ENCODE measurements at places on chromosomes 3 and 15.

- no peak for DNase-seq
These were observed 104.3 kb upstream of the RNU6-1 start for GRCh38 chr15:67944010-67944641.

- DNase-seq, result no peak
These were observed 8.6 kb upstream of the BLM start for GRCh38 chr15:90708516-90708915.

- no peak for DNase-seq
These were observed 55.3 kb downstream of the CCR4 start for GRCh38 chr3:33006571-33007286.

GRCh38 chr3:157460253-157460652, 23.6 kb downstream of the PTX3 start:
- DNase-seq, result no peak

DNA sequence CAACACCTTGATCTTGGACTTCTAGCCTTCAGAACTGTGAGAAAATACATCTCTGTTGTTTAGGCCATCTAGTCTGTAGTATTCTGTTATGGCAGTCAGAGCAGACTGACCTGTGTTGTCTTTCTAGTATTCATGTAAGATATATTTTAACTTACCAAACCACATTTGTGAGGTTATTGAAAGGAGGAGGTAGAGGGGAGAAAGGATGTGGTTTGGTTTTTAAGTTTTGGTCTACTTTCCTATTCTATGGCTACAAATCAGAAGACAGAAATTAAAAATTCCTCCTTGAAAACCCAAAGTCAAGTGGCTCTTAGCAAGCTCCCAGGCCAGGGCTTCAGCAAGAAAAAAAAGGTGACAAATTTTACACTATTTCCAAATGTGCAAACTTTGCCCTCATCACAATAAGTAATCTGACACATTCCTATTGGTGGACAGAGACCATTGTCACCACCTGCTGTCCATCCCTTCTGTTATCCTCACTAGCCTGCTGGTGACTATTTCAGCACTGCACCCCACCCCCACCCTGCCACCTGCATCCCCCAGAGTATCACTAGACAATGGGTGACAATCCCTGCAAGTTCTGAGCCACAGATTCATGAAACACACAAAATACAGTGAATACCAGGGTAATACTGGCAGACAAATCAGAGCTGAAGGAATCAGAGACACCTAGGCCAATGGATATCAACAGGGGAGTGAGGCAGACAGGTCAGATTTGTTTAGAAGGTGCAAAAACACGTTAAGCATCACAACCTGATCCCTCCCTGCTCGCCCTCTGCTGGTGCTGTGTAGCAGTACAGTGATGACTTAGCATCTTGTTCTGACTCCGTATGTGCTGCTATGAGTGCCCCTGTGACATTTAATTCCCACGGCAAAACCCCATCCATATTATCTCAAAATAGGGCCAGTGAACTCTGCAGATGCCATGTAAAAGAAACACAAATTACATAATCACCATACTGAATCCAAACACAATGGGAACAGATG, 79.0 kb upstream of the DCLK3 start:
- DNase-seq, result no peak

DNA sequence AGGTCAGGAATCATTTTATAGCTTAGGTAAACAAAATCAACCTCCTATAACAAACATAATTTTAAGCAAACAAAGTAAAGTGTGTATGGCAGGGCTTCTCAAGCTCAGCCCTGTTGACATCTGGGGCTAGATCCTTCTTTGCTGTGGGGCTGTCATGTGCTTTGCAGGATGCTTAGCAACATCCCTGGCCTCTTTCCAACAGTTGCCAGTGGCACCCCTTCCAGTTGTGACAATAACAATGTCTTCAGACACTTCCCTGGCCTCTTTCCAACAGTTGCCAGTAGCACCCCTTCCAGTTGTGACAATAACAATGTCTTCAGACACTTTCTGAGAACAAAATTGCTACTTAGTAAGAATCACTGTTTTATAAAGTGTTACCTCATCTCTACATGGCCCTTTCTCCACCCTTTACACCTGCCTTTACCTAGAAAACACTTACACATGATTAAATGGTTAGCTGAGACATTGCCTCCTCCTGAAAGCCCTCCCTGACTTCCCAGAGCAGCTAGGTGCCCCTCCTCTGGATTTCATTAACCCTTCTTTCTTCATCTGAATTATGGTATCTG, 194.0 kb upstream of the LMCD1 start:
- DNase-seq, result no peak

GRCh38 chr3:55489798-55490132, 2.7 kb upstream of the WNT5A start:
- no peak for DNase-seq

DNA sequence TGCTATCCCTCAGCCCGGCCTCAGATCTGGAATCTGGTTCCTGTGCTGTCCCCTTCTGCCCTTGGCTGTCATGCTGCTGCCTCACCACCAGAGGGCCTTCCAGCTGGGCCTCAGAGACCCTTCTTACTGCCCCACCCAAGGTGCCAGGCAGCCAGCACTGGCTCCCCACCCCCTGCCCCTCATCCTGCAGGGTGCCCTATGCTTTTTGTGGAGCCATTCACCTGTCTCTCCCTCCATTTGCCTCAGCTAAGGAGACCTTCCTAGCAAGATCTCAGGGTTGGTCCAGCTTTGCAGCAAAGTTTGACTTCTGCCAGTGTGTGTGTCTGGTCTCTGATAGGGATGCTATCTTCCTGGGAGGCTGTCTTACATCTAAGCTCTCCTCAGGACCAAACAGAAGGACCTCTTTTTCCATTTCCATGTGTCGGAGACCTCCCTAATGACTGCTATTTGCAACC, 1.9 kb upstream of the VWA5B2 start:
- DNase-seq, result no peak

DNA sequence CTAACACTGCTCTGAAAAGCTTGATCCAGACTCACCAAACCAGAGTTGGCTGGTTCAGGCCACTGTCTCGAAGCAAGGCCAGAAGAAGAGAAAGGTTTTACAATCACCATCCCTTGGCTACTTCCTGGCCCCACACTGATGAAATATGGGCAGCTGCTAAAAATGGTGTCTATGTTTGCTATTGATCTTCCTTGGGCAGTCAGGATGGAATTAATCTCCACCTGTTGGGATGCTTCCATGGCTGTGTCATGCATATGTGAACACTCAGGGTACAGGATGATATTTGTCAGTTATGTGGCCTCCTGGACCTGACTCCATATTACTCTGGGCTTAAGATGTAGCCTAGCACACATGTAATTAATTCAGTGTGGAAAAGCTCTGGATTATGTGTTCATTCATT, 61.9 kb downstream of the FRMD4B start:
- DNase-seq, result no peak

GRCh38 chr15:78761020-78761419, 50.2 kb downstream of the ADAMTS7 start:
- DNase-seq, result no peak

DNA sequence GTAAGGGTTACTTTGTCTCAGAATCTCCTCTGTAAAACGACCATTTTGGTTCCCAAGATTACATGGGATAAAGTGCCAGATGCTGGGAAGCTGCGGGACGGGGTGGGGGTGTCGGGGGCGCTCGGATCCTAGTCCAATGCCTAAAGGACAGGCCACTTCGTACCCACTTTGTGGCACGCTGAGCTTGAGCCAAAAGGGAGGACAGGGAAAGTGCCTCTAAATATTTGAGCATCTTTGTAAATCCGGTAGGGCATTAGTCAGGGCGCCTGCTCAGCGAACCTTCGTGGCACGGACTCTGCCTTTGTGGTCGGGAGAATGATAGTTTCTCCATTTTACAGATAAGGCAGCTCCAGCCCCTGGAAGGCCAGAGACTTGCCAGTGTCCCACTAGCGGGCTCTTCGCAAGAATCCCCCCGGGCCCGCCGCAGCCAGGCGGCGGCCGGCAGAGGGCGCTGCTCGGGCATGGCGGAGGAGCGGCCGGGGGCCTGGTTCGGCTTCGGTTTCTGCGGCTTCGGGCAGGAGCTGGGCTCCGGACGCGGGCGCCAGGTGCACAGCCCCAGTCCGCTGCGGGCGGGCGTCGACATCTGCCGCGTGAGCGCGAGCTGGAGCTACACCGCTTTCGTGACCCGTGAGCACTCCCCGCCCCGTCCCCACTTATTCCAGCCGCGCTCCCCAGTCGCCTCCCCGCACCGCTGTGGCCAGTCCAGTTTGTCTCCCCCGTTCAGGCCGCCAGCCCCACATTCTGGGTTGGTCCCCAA, 1.8 kb downstream of the RCCD1 start:
- DNase-seq, result no peak

DNA sequence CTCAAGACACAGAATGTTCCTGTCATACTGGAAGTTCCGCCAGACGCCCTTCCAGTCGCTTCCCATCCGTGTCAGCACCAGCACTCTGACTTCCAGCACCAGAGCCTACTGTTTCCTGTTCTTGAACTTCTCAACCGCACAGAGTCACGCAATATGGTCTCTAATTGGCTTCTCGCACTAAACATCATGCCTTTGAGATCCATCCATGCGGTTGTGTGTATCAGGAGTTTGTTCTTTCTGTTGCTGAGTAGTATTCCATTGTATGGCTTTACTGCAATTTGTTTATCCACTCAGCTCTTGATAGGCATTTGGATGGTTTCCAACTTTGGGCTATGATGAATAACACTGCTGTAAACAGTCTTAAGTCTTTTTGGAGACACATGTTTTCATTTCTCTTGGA, 112.1 kb downstream of the LRRK1 start:
- DNase-seq, result no peak

DNA sequence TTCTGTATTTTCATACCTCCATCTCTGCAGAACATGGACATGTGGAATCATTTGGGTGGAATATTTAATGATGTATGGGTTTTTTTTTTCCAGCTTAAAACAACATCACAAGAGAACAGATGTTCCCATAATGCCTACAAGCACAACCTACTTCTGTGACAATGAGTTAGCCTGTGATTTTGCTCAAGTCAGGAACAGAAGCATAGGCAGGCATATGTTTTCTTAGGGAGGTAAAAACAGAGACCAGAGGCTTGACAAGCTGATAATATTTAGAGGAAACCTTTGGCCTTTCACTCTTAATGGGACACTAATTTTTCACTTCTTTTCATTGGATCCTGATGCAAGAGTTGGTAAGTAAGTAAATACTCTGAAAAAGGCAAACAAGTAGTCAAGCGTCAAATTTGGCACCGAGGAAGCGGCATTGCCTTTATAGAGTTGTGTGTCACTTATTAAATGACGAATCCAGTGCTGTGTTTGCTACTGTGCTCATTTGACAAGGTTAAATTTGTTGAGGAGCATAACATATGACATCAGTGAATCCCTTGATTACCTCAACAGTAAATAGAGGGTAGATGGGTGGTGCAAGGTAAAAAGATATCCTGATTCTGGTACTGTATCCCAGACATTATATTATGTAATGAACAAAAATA, 66.7 kb upstream of the RBMS3 start:
- no peak for DNase-seq

GRCh38 chr3:177481329-177481728, 284.0 kb upstream of the TBL1XR1 start:
- no peak for DNase-seq

- no peak for DNase-seq
These were observed 66.4 kb downstream of the EXOG start for GRCh38 chr3:38562467-38562925.

GRCh38 chr15:36449084-36449661, 130.3 kb upstream of the CDIN1 start:
- no peak for DNase-seq

DNA sequence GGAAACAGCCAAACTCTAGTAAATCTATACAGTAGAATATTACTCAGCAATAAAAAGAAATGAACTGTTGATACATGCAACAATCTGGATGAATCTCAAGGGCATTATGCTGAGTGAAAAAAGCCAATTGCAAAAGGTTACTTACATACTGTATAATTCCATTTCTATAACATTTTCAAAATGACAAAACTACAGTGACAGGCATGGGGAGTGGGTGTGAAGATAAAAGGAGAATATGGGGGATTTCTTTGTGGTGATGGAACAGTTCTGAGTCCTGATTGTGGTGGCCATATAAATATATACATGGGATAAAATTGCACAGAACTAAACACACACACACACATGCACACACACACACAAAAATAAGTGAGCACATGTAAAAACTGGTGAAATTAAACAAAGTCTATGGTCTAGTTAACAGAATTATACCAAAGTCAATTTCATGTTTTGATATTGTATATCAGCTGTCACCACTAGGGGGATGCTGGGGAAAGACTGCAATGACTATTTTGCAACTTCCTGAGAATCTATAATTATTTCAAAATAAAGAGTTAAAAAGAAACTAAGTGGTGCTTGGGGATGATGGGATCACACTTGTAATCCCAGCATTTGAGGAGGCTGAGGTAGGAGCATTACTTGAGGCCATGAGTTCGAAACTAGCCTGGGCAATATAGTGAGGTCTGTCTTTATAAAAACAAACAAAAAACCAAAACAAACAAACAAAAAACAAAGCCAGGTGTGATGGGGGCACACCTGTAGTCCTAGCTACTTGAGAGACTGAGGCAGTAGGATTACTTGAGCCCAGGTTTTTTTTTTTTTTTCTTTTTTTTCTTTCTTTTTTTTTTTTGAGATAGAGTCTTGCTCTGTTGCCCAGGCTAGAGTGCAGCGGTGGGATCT, 66.0 kb downstream of the SPTSSB start:
- DNase-seq, result no peak

DNA sequence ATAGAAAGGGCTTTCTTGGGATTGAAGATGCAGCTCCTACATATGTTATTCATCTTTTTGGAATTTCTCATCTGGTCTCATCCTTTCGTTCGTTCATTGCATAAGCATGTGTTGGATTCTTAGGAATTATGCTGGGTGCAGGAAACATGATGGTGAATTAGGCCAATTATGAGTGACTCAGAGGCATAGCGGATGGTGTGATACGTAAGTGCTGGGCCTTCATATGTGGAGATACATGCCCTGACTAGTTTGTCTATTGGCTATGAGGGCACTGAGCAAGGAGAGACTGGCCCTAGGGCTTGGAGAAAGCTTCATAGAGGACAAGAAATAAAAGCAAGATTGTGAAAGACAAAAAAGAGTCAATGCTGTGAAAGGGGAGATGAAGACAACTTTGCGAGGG, 235.1 kb downstream of the MYRIP start:
- DNase-seq, result peak; percentile 94

GRCh38 chr3:131995891-131996290, 38.9 kb downstream of the CPNE4 start:
- no peak for DNase-seq

- DNase-seq, result no peak
These were observed 59.5 kb upstream of the TMEM115 start for GRCh38 chr3:50418850-50419249.

- DNase-seq, result no peak
These were observed 46.7 kb upstream of the BCHE start for GRCh38 chr3:165883863-165884478.

DNA sequence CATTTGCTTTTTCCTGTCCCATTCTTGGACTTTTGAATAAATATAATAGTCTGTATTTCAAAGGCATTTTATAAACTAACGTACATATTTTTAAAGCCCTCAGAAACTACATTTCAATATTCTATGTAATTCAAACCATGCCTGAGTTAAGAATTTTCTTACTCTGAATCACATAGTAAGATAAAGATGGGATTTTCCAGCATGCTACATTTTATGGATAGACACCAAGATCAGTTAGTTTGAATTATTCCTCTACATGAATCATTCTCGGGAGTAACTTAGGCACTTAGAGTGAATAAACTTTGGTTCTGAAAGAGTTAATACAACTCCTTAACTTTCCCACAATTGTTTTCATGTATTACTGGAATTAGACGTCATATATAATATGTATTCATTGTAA, 713.3 kb upstream of the CBLB start:
- no peak for DNase-seq

- no peak for DNase-seq
These were observed 156.4 kb upstream of the PPP2R3A start for GRCh38 chr3:135809021-135809634.

- DNase-seq, result no peak
These were observed 54.4 kb downstream of the EIF3J start for GRCh38 chr15:44591326-44591725.
